Epithelial cell of proximal tubule (primary cell): ENCODE measurements at places on chromosomes 7 and 10.

- DNase-seq: no peak
Measured at GRCh38 chr7:20786779-20787659, at the start of gene SP8. Gene SP8 (minus strand): TSS chr7:20786886. CDS start chr7:20786798, 88 bp downstream.

GRCh38 chr7:90689260-90689659 lies 93.1 kb downstream of the CDK14 start:
- no peak for DNase-seq

GRCh38 chr10:31754803-31755624 lies 173.6 kb downstream of the ARHGAP12 start:
- no peak for DNase-seq

GRCh38 chr7:100089458-100090196 lies 858 bp downstream of the COPS6 start:
- no peak for DNase-seq

DNA sequence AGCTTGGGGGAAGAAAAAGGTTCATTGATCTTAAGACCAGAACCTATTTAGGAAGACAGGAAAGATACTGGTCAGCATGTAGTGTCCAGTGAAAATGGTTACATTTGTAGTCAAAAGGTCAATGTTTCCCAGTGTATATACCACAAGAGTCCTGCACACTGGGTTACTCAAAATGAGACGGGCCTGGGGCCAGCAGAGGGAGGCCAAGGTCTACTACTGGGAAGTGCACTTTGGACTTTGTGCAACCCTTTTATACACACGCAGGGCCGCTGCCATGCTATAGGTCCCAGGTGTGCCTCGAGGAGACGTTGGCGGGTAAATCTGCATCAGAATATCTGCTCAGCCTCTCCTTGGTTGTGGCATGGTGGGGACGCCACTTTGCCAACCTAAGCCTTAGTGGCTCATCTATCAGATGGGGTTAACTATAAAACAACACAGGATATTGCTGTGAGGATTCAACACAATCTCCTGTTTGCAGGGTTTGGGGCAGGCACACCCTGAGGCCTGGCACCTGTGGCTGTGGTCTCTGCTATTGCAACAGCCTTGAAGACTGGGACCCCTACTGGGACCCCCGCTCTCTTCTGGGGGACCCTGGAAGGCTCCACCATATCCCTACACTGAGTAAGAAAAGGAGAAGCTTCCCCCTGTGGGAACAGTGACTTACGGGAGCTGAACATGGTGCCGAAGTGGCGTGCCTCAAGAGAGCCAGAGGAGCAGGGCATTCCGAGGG lies 19.7 kb downstream of the CLRN3 start:
- no peak for DNase-seq

- DNase-seq: no peak
Measured at GRCh38 chr10:89122433-89123051, 84.6 kb downstream of the CH25H start.

DNA sequence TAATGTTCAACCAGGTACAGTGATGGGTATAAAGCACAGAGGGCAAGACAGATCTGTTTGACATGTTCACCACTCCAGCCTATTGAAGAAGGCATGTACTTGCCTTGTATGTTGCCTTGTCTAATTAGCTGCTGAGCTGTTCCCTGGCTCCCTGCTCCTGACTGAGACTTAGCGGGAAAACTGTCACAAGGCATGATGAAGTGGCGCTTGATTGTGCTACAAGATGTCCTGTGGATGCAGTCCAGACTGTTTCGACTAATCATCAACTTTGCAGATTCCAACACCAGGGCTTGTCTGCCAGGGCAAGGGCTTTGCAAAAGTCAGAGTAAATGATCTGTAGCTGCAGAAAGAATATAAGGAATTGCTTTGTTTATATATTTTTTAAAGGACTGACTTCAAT lies 136.2 kb upstream of the NRBF2 start:
- DNase-seq: no peak
